ELF-1 (cell line): ENCODE measurements at places on chromosomes 13 and 19.

DNA sequence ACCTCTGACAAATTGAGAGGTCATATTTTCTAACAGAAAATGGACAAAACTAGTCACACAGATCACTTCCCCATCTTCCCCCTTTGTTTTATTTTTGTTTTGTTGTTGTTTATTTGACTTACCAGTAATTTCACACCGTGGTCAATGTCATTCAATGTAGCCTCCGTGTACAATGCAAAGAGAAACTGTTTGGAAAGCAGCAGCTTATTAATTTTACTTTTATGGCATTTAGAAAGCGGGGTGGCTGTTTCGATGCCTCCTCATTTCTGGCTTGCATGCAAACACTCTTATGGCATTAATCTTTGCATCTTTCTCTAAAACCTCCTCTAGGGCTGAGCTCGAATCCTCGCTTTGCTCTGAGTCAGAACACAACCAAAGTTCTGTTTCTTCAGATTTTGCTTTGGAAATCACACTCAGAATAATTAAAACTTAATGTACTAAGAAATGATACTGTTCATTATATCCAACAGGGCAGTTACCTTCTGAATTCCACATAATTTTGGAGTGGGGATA, 77.0 kb downstream of the ZNF536 start:
- no peak for DNase-seq

DNA sequence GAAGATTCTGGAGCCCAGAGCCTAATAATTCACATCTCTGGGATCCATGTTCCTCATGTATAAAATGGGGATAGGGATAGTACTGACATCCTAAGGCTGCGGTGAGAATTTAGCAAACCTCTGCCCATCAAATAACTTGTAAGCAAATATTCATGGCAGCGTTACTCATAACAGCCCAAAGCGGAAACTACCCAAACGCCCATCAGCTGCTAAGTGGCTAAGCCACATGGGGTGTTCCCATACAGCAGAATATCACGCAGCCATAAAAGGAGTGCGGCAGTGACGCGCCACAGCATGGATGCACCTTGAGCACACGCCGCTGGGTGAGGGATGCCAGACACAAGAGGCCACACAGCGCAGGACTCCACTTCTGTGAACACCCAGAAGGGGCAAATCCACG, 19.7 kb downstream of the VRK3 start:
- no peak for DNase-seq

- DNase-seq: peak; percentile 5
These were observed 506 bp upstream of the GAS6 start for GRCh38 chr13:113864273-113864890.

DNA sequence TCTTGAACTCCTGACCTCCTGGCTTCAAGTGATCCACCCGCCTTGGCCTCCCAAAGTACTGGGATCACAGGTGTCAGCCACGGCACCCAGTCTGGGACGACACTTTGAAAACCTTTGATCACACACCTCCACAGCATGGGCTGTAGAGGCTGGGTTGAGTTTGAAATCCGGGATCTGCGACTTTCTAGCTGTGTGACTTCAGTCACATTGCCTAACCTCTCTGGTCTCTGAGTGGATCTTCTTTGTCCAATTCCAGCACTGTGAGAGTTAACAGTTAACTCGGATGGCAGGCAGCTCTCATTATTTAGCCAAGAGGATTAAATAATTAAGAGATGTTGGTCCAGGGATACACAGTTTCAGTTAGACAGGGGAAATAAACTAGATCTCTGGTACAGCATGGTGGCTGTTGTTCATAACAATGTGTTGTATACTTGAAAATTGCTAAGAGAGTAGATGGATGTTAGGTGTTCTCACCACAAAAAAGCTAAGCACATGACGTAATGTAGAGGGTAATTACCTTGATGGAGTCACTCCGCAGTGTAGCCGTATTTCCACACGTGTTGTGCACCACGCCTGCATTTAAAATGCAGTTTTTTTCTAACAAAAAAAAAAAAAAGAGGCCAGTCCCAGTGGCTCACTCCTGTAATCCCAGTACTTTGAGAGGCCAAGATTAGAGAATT, 1.9 kb downstream of the GALP start:
- no peak for DNase-seq

GRCh38 chr19:38739440-38740256, 4.6 kb downstream of the CAPN12 start:
- peak; percentile 1 for DNase-seq

DNA sequence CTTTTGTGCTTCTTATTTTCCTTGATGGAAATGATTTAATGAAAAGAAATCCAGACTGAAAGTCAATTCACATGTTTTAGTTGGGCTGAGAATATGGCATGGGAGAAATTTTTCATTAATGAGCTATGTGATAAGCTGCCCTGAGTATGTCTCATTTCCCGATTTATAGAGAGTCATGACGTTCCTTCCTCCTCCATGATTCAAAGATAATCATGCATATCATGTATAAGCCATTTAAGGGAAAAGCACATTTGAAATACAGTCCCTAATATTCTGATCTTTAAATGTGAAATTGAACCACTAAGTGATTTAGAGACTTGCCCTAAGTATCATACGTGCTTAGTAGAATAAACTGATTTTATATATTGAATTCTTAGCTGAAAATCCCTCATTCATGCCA, 840.9 kb downstream of the PCDH17 start:
- no peak for DNase-seq

DNA sequence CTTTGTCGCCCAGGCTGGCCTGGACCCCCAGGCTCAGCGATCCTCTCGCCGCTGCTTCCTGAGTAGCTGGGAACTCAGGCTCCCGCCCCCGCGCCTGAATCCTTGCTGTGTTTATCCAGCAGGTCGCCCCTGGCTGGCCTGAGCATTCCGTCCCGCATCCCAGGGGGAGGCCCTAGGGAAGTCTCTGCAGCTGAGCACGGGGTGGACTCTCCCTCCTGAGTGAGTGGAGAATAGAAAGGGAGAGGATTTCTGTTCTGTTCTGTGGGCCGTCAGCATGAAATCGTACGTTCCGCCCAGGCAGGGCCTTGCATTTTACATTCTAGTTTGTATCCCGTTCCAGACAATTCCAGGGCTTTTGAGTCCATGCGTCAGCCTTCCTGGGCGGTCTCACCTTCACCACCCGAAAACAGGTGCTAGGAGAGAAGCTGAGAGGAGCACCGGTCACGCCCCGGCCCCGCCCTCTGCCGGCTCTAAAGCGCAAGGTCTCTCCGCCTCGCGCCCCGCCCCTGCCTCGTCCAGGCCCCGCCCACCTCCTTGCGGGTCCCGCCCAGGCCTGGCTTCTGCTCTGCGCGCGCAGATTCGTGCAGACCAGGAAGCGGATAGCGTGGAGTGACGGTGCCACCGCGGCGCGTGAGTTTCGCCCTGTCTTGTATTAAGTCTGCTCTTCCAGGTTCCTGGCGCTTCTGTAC, at the start of gene ZNF761:
ZNF761 (plus strand) TSS at position 586 of the 689 bp plus-strand sequence. CDS start 15,285 bp downstream, outside the sequence.
- DNase-seq: peak; percentile 97

- DNase-seq: no peak
These were observed 816 bp upstream of the PRKD2 start for GRCh38 chr19:46717716-46718143.

- DNase-seq: no peak
These were observed 41.3 kb upstream of the INTS6 start for GRCh38 chr13:51494156-51494555.

- DNase-seq: no peak
These were observed 23.7 kb upstream of the RNF17 start for GRCh38 chr13:24740014-24740890.

- DNase-seq: peak; percentile 41
These were observed 5.4 kb upstream of the JSRP1 start for GRCh38 chr19:2261438-2262172.

GRCh38 chr19:16041299-16041990, 34.9 kb upstream of the TPM4 start:
- peak; percentile 90 for DNase-seq

DNA sequence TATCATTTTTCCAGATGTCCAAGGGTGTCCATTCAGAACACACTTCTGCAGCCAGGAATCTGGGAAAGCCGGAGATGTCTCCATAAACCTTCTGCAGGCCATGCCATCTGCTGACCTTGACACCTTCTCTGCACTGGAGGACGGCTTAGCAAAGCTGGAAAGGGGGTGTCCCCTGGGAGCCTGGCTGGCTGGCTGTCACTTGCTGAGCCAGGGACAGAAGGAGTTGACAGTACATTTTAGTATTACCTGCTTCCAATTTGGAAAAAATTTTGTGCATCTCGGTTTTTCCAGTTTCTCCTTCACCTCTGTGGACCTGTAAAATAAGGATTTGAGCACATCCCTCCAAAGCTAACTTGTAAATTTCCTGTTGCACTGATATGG, 8.1 kb upstream of the CHST8 start:
- DNase-seq: no peak

- DNase-seq: peak; percentile 89
These were observed 1.1 kb downstream of the LSM14A start for GRCh38 chr19:34173193-34173956.

DNA sequence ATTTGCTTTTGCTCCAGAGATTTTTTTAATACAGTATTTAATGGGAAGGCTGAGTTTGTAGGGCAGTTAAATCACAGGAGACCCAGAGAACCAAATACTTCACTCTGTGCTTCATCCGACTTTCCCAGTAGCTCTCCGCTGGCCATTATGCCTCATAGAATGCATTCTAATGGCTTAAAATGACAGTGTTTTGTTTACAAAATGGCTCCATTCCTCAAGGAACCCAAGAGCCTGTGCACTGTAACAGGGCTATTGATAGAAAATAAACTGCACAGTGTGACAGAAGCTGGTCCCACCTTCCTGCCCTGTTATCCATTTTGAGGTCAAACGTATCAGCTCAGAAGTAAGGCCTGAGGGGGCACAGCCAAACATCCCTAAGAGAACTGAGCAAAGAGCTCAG, 136.5 kb downstream of the RAP2A start:
- DNase-seq: peak; percentile 8

GRCh38 chr19:41627966-41628675, 1.2 kb upstream of the CEACAM4 start:
- no peak for DNase-seq

GRCh38 chr13:112890316-112891145, 78.5 kb upstream of the MCF2L start:
- peak; percentile 33 for DNase-seq

DNA sequence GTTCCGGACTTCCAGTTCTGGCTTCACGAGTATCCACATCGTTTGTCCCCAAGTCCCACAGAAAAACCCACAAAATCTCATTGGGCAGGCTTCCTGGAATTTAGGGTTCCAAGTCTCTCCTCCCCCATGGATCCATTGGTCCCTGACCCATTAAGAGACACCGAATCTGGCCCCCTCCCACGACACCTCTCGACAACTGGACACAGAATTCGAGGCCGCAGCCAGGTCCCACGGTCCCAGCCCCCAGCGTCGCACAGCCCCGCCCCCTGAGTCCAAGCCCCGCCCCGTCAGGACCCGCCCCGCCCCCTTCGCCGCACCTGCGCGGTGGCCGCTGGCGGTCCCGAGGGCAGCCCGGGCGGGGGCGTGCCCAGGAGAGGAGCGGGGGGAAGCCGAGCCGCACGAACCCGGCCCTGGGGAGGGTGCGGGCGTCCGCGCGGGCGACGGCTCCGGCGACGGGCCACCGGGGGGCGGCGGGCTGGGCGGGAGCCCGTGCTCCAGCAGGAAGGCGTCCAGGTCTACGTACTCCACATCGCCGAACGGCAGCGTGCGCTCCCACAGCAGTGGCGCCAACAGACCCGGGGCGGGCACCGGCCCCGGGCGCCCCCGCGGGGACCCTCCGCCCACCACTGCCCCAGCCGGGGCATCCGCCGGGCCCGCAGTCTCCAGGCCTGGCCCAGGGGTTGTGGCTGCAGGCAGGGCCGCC, 1.8 kb downstream of the DBP start:
- DNase-seq: no peak

DNA sequence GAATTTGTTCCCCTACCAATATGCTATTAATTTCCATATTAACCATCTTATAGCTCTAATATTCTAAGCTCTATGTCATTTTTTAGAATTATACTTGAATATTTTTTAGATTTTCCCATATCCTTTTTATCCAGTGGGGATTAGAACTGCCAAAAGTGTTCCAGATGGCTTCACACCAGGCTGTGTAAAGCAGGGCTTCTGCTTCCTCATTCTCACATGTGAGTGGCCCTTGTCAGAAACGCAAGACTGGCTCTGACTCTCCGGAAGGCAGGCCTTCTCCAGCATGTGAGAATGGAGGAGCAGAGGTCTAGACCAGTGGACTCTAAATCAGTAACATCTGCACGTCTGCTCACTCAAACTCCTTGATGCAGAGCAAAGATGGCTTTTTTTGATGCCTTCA, 650.1 kb downstream of the FGF9 start:
- DNase-seq: no peak

DNA sequence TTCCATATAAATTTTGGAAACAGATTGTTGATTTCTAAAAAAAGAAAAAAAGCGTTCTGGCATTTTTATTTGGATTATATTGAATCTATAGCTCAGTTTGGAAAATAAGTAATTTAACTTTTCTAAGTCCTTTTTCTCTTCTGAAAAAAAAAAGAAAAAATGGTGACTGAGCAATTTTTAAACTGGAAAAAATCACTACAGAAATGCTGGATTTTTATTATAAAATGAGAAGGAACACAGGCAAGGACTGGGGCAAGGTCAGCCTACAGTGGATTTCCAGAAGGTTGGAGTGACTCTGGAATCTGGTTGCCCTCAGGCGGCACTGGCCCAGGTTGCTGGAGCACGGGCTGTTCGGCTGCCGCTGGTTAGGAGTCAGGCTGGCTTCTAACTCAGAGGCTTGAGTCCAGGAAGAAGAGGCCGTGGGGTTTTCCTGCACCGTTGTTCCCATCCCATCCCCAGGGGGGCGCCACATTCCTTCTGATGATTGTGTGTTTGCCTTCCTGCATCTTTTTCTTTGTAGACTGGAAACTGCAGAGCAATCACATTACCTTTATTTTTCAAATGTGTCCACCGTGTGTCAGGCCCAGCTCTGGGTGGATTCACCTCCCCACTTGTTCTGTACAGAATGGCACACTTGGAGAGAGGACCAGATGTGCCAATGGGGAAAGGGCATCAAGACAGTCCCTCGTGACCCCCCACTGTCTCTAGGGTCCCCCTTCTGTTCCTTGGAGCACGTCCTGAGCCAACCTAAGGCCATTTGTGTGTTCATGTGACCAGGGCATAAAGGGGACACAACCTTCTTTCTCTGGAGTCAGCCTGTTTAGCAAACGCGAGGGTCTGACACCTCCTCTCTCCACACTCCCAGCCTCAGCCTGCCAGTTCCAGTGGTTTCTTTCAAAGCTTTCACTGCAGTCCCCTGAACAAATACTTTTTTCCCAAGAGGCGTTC, 44.5 kb upstream of the GTF3A start:
- peak; percentile 98 for DNase-seq

DNA sequence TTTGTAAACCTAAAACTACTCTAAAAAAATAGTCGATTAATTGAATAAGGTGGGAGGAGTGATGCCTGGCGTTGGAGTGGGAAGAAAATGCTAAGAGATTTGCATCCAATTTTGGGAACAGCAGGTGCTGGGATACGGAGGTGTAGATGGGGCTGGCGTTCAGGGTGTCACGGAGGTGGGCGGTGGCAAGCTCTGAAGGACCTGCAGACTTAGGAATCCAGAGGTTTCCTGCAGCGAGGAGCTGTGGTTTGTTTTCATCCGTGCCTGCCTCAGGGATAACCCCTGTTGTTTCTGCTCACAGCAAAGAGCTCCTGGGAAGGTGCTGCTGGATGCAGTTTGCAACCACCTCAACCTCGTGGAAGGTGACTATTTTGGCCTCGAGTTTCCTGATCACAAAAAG, 166.4 kb upstream of the RNF113B start:
- DNase-seq: peak; percentile 49

- no peak for DNase-seq
These were observed 222.4 kb downstream of the NBEA start for GRCh38 chr13:35164324-35164932.

GRCh38 chr19:6103217-6103644, 7.1 kb downstream of the RFX2 start:
- no peak for DNase-seq

GRCh38 chr13:67086260-67086659, 143.9 kb downstream of the PCDH9 start:
- DNase-seq: no peak
